ENCODE measurements at places on chromosomes 16 and 17.

DNA sequence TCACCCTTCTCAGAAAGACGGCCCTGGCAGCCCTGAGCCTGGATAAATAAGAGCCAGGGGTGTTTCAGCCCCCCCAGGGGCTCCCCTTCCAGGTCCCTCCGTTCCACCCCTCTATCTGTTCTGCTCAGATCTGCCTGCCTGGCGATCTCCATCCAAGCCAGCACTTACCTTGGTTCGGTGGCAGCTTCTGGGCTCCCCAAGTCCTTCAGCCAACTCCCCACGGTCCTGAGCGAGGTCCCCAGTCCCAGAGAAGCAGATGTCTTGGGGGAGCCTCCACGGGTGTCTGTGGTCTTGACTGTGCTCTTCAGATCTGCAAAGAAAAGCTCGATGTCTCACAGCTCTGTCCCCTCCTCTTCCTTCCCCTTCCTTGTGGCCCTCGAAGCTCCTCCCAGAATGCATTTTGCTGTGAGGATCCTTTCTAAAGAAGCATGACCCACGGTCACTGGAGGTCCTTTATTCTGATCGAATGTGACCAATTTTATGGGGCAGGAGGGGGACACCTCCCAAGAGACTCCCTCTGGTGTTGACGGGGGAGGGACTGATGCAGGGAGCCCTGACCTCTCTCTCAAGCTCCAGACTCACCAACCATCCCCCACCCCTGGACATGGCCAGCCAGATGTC lies at the start of gene PIK3R6:
PIK3R6 (minus strand) TSS at position 314 of the 621 bp plus-strand sequence. CDS start 17,880 bp downstream, outside the sequence.
- no peak for DNase-seq

DNA sequence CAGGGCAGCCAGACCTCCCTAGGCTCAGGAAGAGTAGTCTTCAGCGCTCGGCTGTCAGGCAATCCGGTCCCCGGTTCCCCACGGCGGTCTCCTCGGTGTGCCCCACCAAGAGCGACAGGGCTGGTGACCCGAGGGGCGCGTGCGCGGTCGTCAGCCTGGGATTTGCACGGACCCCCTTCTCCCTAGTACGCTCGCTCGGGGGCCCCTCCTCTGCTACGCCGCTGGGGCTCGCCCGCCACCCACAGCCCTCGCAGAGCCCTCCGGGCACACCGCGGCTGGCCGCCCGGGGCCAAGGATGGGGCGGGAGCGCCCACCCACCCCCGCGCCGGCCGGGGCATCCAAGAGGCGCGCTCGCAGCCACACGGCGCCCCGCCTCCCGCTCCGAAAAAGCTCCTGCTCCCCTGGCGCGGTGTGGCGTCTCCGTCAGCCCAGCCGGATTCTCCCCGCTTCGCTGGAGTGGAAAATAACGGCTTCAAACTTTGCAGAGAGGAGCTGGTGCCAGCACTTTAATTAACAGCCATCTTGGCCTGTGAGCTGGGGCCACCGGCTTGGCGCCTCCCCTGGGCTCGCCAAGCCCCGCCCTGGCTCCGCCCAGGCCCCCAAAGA lies 2.1 kb upstream of the C1QL1 start:
- no peak for DNase-seq

DNA sequence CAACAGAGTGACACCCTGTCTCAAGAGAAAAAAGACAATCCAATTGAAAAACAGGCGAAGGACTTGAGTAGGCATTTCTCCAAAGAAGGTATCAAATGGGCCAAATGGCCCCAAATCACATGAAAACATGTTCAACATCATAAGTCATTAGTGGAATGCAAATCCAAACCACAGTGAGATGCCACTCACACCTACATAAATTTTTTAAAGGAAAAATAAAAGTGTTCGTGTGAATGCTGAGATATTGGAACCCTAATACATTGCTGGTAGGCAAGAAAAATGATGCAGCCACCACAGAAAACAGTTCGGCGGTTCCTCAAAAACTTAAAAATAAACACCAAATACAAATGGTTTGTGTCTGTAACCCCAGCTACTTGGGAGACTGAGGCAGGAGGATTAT lies 45.2 kb downstream of the PIGL start:
- DNase-seq: no peak

GRCh38 chr17:8753976-8754440 lies 4.3 kb downstream of the SPDYE4 start:
- no peak for DNase-seq

GRCh38 chr16:56343661-56344517 lies 81.5 kb downstream of the AMFR start:
- DNase-seq: no peak

GRCh38 chr17:20084621-20085282 lies 75.6 kb downstream of the SPECC1 start:
- no peak for DNase-seq

- DNase-seq: no peak
Observed at GRCh38 chr16:17453364-17454038, 17.3 kb downstream of the XYLT1 start.

DNA sequence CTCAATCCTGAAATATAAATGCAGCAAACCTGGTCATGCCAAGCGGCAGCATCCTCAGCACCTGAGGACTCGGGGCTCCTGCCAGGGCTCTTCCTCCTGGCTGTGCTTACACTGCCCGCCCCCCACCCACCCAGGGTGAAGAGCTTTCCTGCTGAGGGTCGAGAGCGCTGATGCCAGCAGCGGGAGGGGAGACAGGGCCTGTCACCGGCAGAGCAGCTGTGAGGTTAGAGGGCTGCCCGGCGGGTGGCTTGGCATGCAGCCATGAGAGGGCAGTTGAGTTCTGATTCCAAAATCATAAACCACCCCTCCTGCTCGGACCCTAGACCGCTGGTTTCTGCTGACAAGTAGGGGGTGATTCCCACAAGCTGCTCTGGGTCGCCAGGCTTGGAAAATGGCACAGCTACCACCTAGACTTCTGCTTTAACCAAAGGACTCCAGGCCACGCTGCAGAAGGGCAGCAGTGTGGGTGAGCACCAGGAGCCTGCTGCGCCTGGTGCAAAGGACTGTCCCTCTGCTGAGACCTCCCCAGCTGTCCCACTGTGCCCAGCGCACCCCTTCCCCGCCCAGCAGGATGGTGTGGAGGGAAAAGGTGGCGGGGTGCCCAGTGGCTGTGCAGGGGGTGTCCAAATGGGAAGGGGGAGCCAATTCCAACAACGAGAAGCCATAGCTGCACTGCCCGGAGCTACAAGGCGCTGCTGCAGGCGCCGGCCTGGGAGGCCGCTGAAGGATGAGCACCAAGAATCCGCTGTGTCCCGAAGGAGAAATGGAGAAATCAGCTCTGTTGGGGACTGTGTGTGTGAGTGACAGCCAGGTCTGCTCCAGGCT lies 26.6 kb downstream of the MXRA7 start:
- DNase-seq: no peak

- no peak for DNase-seq
Observed at GRCh38 chr17:8856869-8857575, 10.5 kb downstream of the PIK3R6 start.

- no peak for DNase-seq
Observed at GRCh38 chr16:85616607-85617321, 3.6 kb downstream of the GSE1 start.

DNA sequence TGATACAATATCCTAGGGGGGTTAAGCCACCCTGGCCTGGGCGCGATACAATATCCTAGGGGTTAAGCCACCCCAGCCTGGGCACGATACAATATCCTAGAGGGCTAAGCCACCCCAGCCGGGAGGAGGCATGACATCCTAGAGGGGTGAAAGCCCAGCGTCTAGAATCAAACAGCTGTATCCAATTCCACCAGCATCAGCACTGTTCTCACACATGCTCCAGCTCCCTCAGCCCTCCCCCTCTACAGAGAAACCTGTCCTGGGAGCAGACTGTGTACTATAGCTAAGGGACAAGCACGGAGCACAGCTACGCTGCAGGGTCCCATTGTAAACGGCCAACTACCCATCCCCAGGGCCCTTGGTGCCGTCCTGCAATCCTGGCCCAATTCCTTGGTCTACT lies 6.2 kb downstream of the GINS2 start:
- no peak for DNase-seq

DNA sequence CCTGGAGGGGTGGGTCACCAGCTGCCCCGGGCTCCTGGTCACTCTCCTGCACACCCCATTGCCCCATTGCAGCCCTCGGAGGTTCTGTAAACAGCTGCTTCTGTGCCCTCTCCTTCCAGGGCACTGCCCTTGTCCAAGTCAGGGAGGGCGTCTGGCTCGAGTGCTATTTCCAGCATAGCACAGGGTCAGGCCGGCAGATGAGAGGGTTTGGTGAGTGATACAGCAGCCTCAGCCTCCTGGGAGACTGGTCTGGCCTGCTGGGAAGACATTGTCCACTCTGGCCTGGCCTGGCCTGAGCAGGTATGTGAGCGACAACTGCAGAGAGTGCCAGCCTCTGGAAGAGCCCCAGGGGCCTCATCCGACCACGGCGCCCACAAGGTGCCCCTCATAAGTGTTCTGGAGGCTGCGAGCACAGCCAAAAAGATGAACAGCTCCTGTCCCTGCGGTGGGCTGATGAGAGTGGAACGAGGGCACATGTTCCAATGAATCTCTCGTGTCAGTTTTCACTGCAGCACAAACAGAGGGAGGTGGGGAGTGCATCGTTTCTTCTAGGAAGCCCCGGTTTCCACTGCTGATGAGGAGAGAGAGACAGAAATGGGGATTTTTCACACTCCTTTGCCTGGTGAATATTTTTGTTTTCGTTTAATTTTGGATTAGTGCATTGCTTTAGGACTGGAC lies 105.8 kb upstream of the SDK2 start:
- DNase-seq: no peak

GRCh38 chr16:70712359-70712758 lies 26.5 kb upstream of the MTSS2 start:
- DNase-seq: no peak

GRCh38 chr16:10907757-10908045 lies 30.7 kb downstream of the CIITA start:
- no peak for DNase-seq

DNA sequence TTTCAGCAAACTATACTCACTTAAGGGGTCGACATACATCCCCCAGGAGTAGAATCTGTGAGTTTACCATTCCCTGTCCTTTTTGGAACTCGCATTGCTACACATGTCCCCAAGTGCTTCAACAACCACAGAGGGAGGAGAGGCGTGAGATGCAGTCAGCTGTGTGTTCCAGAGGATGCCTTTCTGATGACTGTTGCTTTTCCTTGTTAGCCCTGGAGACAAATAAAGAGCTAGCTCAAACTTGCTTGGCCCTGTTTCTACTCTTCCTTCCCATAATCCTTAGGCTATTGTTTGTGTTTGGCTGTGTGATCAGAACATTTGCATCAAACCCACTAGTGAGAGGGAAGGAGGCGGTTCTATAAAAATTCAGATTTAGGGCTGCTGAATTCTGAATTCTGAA lies 264.0 kb downstream of the ENGASE start:
- DNase-seq: no peak

- DNase-seq: no peak
Observed at GRCh38 chr17:1999557-2000251, 25.4 kb downstream of the RTN4RL1 start.

- no peak for DNase-seq
Observed at GRCh38 chr17:28726226-28726626, at the start of gene TLCD1. Gene TLCD1, minus strand, starts transcription at chr17:28726233. Its CDS starts 136 bp downstream, at chr17:28726097.

DNA sequence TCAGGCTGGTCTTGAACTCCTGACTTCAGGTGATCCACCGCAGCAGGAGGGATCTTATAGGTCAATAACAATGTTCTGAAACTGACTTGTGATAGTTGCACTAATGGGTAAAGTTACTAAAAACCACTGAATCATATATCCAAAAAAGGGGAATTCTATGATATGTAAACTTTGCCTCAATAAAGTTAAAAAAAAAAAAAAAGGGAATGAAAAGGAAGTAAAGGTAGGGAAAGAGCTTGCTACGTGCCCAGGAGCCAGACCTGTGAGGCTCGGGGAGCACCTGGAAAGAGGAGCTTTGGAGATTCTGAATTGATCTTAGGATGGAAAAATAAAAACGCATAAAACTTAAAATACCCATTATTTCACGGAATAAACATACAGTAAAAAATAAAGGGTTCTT lies 20.8 kb upstream of the TRAP1 start:
- no peak for DNase-seq

GRCh38 chr17:1591474-1592090 lies 29.0 kb upstream of the PITPNA start:
- DNase-seq: no peak

- no peak for DNase-seq
Observed at GRCh38 chr16:777826-778225, 10.4 kb downstream of the RPUSD1 start.

DNA sequence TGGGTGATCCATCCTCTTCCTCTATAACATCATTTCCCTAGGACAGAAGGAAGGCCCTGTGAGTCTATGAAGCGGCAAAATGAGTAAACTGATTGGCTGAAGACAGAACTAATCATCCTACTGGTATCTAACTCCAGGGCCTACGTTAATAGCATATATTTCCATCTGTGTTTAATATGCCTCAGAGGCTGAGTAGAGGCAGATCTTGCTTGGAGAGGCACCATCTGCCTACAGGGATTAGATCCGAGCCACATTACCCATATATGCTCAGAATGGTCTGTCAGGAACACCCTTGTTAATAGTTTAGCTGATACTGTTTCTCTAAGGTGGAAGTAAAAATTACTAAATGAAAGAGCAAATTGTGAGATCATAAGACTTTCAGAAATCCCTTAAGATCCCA lies 13.2 kb upstream of the FOXJ1 start:
- no peak for DNase-seq

DNA sequence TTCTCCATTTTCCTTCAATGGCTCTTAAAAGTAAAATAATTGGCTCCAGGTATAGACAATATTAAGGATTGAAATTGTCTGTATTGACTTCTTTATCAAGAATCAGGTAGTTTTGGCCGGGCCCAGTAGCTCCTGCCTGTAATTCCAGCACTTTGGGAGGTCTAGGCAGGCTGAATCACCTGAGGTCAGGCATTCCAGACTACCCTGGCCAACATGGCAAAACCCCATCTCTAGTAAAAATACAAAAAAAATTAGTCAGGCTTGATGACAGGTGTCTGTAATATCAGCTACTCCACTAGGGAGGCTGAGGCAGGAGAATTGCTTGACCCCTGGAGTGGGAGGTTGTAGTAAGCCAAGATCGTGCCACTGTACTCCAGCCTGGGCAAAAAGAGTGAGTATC lies 1008.5 kb upstream of the EEF2KMT start:
- DNase-seq: no peak

- no peak for DNase-seq
Observed at GRCh38 chr17:81444610-81445339, 49.5 kb downstream of the BAHCC1 start.

GRCh38 chr16:28192806-28193529 lies 18.8 kb downstream of the XPO6 start:
- no peak for DNase-seq

DNA sequence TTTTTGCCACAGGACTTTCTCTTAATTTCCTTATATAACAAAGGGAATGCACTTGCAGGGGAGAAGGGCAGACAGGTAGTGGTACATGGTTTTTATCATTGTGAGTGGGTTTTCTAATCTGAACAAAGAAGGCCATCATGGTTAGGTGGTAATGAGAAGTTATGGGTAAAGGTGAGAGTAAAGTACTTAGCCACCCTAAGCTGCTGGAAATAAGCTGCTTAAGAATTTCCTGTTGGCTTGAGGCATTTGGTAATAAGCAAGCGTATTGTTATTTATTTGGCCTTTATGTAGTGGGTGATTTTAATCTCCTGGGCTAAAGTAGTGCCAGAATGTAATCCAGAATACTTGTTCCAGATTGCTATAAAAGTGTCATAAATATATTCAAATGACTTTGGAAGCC lies 27.1 kb downstream of the TAC4 start:
- DNase-seq: no peak

GRCh38 chr17:48671697-48672171 lies 45.6 kb upstream of the HOXB9 start:
- DNase-seq: no peak

Data from cortex of kidney (tissue), 1 donor.